Stimulated activated CD4-positive, alpha-beta T cell treated with anti-CD3 and anti-CD28 coated beads, Interleukin-15, amount 100 ng/mL, for 48 hours (primary cell): ENCODE measurements at places on chromosomes 12 and 14.

DNA sequence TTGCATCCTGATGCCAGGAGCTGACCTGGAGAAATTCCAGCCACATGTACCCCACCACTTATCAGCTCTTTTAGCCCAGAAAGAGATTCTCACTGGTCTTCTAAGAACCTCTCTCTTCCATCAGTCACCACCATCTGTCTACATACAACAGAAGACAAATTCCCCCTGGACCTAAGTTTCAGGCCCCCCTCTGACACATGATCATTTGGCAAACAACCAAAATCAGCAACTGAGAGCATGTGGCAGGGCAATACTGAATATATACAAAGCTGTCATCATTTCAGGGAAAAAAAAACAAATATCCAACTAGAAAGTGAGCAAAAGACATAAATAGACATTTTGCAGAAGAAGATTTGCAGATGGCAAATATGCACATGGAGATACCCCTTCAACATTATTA lies 180.2 kb downstream of the FOXN3 start:
- DNase-seq: no peak

- no peak for DNase-seq
Observed at GRCh38 chr14:24875991-24876878, 173.7 kb downstream of the STXBP6 start.

- no peak for DNase-seq
Observed at GRCh38 chr14:69473946-69474345, 10.6 kb upstream of the PLEKHD1 start.

- no peak for DNase-seq
Observed at GRCh38 chr14:22819151-22819988, 4.1 kb upstream of the SLC7A7 start.

- DNase-seq: no peak
Observed at GRCh38 chr12:95055057-95055456, 18.4 kb downstream of the NR2C1 start.

DNA sequence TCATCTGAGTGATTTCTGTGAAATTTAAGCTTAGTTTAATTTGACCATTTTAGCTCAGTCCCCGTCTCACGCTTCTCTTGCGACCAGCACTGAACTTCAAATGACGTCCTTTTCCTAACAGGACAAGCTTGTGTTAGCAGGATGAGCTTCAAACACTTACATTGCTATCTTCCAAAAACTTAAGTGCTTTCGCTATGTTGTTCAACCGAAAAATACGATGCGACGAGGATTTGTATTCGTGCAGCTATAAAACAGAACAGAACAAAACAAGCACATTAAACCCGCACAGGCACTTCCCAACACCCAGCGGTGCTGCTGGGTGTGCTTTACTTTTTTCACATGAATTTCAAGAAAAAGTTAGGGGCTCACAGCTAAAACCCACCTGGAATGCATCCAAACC lies 64.2 kb upstream of the DICER1 start:
- no peak for DNase-seq

DNA sequence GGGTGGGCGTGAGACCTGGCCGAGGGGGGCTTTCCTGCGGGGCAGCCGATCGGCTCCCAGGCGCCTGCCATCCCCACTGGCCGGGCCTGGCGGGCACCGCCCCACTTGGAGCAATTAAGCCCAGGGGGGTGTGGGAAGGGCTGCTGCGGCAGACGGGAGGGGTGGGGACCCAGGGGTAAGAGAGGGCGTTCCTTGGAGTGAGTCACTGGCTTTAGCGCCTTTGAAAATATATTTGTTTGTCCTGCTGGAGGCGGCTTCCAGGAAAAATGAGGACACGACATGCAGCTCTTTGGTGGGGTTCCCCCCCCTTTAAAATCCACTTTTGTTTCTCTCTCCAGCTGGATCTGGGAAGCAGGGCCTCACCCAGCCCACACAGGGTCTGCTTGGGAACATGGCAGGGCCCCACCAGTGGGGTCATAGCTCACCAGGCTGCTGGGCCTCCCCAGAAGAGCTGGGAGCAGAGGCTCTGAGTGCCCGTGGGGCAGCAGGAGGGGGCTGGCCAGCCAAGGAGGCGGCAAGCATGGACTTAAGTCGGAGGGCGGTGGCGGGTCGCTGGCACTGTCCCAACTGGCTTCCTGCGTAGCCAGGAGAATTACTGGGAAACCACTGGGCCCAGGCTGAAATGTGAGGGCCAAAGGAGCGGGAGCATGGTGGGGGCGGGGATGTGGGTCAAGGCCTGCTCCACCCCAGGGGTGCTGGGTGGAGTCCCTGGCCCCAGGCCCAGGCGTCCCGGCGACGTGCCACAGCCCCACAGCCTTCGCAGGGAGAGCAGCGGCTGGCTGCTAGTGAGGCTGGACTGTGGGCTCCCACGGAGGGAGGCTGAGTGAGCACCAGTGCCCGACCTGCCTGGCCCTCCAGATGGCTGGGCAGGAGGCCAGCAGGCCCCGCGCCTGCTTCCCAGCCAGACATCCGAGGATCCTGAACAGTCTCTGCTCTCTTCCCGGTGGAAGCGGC lies 128.0 kb downstream of the RFLNA start:
- no peak for DNase-seq

GRCh38 chr14:36271939-36272907 lies 48.2 kb downstream of the MBIP start:
- peak; percentile 11 for DNase-seq

DNA sequence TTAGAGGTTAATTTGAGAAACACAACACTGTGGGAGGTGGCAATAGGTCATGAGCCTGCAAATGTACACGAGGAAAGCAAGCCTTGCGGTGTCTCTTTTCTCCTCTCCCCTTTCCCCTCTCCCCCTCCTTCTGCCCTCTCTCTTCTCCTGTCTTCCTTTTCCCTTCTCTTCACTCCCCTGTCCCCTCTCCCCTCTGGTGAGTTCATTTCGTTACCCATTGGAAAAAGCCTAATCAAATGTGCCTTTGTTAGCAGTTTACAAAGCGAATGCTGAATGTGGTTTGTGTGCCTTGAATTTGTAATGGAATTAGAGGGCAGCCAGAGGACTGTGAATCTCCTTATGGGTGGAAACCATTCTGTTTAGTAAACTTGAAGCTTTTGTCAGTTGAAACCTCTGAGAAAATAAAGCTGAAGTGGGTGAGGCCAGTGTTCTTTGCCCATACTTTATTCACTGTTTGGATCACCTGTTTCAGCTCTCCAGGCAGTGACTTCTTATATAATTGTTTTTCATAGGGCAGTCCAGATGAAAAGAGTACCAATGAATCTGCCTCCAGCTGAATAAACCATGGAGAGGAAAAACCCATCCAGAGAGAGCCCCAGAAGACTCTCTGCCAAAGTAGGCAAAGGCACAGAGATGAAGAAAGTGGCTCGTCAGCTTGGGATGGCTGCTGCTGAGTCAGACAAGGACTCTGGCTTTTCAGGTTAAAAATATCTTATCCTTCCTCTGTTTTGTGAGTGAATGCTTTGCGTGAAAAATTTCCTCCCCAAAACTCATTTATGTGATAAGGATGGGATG lies 7.3 kb downstream of the CIPC start:
- DNase-seq: no peak

DNA sequence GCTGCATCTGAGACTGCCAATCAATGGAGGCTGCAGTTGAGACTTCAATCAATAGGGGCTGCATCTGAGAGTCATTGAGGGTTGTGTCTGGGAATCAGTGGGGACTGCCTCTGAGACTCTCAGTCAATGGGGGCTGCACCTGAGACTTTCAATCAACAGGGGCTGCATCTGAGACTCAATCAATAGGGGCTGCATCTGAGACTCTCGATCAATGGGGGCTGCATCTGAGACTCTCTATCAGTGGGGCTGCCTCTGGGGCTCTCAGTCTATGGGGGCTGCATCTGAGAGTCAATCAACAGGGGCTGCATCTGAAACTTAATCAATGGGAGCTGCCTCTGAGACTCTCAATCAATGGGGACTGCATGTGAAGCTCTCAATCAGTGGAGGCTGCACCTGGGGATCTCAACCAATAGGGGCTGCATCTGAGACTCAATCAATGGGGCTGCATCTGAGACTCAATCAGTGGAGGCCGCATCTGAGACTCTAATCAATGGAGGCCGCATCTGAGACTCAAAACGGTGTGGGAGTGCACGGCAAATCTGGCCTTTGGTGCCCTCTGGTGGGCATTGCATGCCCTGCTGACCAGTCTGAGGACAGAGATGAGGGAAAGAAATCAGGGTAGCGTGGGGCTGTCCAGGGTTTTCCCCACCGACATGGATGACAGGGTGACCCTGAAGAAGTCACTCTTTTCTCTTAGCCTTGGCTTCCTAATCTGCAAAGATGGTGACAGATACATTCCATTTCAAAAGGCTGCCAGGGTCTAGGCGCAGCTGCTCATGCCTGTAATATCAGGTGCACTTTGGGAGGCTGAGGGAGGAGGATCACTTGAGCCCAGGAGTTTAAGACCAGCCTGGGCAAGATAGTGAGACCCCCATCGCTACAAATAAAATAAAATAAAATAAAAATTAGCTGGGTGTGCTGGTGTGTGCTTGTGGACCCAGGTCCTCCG lies 41.3 kb upstream of the EIF5 start:
- peak; percentile 59 for DNase-seq
